ENCODE measurements at places on chromosomes 1 and 21. TPM values are rescaled to one million over a fixed set of nuclear protein-coding genes. Genes with fewer than 3 reads are reported as not detected.

- no peak for DNase-seq
- peaks cover 6% of the 10 kb centered on the region for H3K36me3 ChIP-seq
- H3K27me3 ChIP-seq = no peaks in the 10 kb centered on the region
- peaks cover 1% of the 10 kb centered on the region for H3K4me1 ChIP-seq
- no peak overlapping the region for H3K4me3 ChIP-seq
Measured at GRCh38 chr21:34559089-34559631, 47.1 kb upstream of the KCNE1 start.

DNA sequence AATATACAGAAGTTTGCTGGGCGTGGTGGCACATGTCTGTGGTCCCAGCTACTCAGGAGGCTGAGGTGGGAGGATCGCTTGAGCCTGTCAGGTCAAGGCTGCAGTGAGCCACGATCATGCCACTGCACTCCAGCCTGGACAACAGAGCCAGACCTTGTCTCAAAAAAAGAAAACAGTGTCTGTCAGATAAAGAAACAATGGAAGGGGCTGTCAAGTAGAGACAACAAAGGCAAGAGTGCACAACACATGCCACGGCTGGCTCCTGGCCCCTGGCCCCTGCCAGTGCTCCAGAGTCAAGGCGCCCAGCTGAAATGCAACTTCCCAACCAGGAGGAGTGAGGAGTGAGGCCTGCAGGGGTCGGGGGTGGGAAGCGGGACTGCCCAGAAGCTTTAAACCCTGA, 32.6 kb downstream of the PRDM15 start:
- H3K27ac ChIP-seq = no peak overlapping the region
- no peaks in the 10 kb centered on the region for H3K4me1 ChIP-seq
- peaks cover 18% of the 10 kb centered on the region for H3K36me3 ChIP-seq
- H3K4me3 ChIP-seq = no peak overlapping the region
- no peaks in the 10 kb centered on the region for H3K27me3 ChIP-seq

Gene RRP1
- total RNA-seq = 71.7 TPM

GRCh38 chr1:58854576-58854975, 70.7 kb upstream of the JUN start:
- H3K4me1 ChIP-seq = peaks cover 27% of the 10 kb centered on the region
- H3K27me3 ChIP-seq = peaks cover 3% of the 10 kb centered on the region
- H3K36me3 ChIP-seq = no peaks in the 10 kb centered on the region
- no peak overlapping the region for H3K27ac ChIP-seq

Gene OSCP1
- 0.59 TPM for total RNA-seq

GRCh38 chr1:40815420-40815819, 31.8 kb downstream of the KCNQ4 start:
- H3K27ac ChIP-seq = no peak overlapping the region
- H3K4me3 ChIP-seq = no peak overlapping the region
- H3K27me3 ChIP-seq = peaks cover 10% of the 10 kb centered on the region
- DNase-seq = no peak
- H3K36me3 ChIP-seq = no peaks in the 10 kb centered on the region
- H3K4me1 ChIP-seq = peaks cover 7% of the 10 kb centered on the region

DNA sequence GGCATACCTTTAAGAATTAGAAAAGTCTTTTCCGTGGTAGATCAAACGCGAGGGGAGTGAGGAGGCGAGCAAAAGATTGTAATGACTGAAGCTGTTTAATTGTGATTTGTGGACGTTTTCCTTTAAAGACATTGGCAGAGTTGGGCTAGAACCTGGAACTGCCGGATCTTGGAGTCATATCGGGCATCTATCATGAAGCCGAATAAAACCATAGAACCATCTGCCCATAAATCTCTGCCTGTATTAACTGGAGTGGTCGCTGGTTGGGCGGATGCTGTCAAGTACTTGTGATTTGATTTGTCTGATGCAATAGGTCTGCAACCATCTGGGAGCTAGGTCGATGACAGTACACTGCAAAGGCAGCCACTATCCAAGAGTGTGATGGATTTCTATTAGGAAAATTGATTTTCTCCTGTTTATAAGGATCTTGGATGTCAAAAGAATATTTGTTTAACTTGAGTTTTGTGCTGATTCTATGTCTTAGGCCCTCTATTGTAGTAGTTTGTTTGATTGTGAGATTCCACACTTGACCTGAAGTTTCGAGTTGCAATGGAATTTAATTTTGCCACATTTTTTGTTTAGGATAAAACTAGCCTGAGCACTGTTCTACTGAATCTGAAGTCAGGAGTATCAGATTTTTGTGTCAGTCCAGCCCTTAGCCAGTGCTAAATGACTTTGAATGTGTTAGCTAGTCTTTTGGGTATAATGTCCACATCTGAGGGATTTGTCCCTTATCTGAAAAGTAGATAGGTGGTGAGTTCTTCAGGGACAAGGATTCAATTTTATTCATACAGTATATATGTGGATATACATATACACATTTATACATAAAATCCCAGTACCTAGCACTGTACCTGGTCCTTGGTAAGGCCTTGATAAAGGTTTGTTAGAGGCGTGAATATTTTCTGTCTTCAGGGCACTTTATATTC, 1.2 kb downstream of the SARS1 start:
- H3K4me1 ChIP-seq = peaks cover 28% of the 10 kb centered on the region
- peaks cover 45% of the 10 kb centered on the region for H3K36me3 ChIP-seq
- DNase-seq = peak; percentile 29
- peak overlapping the region; percentile 98 for H3K4me3 ChIP-seq

Measured in activated T-helper 2 cell treated with anti-CD3 and anti-CD28 coated beads, Interferon-gamma antibody, Interleukin-2, Interleukin-4, amounts not matched to agents 10 μg/mL and 5 μg/mL and 100 μg/mL, durations not matched to agents 14 hours and 24 hours and 36 hours (primary cell).